ENCODE measurements at places on chromosomes 4 and X.

DNA sequence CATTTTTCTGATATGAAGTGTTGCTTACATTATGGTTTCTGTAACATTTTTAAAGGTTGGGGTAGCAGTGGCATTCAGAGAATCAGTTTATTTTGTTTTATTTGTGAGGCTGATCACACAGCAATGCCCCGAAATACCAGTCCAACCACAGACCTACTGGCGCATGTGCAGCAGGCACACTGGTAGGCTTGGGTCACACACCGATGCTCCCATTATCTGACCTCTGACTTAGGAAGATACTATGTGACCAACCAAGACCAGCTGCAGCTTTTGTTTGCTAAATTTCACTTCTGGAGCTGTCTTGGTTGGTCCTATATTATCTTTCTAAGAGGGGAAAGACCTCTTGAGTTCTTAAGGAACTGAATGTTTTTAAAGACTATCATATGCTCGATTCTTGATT lies 18.7 kb downstream of the PGM2 start:
- DNase-seq: no peak

DNA sequence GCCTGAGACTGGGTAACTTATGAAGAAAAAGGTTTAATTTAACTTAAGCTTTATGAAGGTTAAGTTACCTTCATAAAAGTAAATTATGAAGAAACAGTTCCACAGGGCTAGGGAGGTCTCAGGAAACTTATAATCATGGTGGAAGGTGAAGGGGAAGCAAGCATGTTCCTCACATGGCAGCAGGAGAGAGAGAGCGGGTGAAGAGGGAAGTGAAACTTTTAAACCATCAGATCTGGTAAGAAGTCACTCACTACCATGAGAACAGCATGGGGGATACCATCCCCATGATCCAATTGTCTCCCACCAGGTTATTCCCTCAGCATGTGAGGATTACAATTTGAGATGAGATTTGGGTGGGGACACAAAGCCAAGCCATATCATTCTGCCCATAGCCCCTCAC lies 944.7 kb upstream of the NDST4 start:
- no peak for DNase-seq

- no peak for DNase-seq
These were observed 63.6 kb downstream of the SMIM20 start for GRCh38 chr4:25977397-25978170.

- DNase-seq: no peak
These were observed 14.3 kb upstream of the FAM241A start for GRCh38 chr4:112130906-112131305.

- no peak for DNase-seq
These were observed 5.9 kb upstream of the UTP14A start for GRCh38 chrX:129900054-129900453.
